Sigmoid colon (tissue), 7 donors: ENCODE measurements at places on chromosomes 7 and 10. TPM values are rescaled to one million over a fixed set of nuclear protein-coding genes. Genes with fewer than 3 reads are reported as not detected.

- DNase-seq = no peak
These were observed 11.7 kb upstream of the CPA4 start for GRCh38 chr7:130281260-130281659.

DNA sequence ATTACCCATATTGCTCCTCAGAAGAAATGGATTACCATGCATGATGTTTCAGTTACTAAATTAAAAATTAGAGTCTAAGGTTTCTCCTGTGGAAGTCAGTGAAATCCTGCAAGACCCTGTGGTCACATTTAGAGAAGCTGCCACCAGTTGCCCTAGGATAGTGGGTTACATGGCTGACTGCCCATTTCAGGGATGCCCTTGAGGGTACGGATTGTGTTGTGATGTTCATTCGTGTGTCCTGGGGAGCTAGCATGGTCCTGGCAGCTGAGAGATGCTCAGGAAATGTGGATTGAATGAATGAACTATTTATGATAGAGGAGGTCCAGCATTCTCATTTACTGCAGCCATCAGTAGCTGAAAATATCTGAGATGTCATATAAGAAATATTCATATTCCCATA, 55.1 kb downstream of the TMEM178B start:
- no peak for DNase-seq

GRCh38 chr7:32618470-32618869, 123.2 kb downstream of the AVL9 start:
- no peak for DNase-seq

DNA sequence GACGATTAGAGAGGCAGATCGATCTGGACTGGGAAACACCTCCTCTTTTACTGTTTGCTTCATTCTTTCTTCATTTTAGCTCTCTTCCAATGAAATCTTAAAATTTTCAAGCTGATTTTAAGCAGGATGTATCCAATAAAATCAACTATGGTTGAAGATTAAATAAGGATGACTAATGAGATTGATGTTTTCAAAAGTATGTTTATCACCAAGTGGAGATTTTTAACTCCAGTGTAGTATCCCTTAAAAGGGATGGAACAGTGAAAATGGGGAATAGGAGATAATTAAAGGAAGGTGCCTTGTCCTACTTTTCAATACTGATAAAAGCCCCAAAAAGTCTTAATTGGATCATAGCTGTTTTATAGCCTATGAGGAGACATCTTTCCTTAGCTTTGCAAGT, 11.6 kb upstream of the LIPF start:
- DNase-seq = no peak

- no peak for DNase-seq
These were observed 181.1 kb downstream of the NRP1 start for GRCh38 chr10:33153251-33153967.

Gene NUPR2
- total RNA-seq = not detected

- no peak for DNase-seq
These were observed 58.9 kb downstream of the LRGUK start for GRCh38 chr7:134186027-134186426.

Gene EPHB6
- 6.7 TPM for total RNA-seq

DNA sequence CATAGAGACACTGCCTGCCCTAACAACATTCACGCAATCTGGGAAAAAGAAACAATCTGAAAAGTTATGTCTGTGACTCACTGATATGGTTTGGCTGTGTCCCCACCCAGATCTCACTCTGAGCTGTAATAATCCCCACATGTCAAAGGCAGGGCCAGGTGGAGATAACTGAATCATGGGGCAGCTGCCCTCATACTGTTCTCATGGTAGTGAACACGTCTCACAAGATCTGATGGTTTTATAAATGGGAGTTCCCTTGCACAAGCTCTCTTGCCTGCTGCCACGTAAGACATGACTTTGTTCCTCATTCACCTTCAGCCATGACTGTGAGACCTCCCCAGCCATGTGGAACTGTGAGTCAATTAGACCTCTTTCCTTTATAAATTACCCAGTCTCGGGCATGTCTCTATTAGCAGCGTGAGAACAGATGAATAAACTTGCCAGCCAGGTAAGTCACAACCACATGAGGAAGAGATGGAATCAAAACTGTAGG, 341.5 kb upstream of the AOAH start:
- no peak for DNase-seq

- no peak for DNase-seq
These were observed 77.0 kb upstream of the EEPD1 start for GRCh38 chr7:36076074-36076473.

DNA sequence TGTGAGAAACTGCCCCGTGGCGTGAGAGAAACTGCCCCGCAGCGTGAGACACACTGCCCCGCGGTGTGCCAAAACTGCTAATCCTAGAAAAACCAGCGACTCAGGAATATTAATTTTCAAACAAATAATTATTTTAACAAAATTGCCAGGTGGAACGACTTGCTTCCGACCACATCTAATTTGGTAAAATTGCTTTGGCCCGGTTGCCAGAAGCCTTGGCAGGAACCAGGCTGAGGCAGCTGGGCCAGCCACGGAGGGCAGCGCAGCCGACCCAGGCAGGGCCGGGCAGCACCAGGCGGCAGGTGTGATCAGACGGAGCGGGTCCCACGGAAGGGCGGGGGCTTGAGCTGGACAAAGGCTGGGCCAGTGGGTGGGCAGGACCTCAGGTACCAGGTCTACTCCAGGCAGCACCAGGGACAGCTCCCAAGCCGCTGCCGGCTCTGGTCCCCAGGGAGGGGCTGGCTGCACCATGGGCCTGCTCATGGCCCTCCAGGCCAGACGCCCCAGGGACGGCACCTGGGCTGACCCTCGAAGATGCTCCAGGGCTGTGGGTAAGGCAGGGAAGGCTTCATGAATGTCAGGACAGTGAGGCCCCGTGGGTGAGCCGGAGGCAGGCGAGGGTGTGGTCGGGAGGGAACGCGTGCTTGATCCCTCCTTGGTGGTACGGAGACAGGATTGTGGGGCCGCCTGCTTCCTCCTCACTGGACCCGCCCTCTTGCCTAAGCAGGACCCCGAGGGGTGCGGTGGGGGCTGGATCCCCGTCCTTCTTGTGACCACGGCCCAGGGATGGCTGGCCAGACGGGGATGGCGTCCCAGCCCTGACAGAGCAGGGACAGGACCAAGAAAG, 7.7 kb upstream of the ADGRA1 start:
- no peak for DNase-seq

DNA sequence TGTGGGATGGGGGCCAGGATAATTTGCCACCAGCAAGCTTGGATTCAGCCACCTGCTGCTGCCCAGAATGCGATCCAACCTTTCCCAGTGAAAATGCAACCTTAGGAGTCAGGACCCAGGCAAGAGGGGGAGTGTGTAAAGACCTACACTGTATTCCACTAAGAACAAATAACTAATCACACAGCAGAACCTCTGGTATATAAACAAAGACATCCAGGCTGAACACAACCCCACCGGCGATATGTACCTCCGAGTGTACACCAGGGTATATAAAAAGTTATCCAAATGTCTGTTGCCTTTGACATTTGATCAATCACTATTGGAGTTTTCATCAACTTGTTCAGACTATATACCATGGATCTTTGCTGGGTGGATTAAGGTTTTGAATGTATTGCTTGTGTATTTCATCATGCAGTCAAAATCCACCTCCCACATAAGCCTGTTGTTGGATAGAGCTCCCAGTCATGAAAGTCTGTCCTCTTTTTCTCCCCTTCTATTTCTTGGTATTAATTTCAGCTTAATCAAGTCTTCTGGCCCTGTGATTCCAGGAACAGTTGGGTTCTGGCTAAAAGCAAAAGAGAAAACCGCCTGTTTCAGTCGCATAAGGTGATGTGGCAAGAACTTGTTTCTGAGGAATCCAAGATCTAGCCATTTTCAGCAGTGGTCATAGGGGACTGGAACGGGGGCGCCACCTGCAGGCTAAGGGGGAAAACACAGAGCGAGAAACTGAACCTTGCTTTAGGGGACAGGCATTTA, 290.7 kb downstream of the CCDC3 start:
- peak; percentile 88 for DNase-seq

DNA sequence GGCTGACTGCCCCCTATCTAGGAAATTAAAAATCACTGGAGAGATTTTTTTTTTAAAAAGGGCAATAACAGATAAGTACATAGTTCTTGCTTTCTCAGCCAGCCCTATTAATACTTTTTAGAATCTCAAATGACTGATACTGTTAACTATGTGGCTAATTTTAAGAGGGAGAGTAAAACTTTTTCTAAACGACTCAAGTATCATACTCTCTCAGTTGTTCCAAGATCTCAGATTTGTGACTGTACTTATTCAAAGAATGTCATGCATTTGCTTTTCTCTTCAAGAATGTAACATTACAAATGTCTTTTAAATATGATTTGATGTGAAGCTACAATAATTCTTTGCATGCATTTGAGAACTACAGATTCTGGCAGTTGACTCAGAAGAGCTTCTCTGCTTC, 55.4 kb upstream of the RAB11FIP2 start:
- no peak for DNase-seq

DNA sequence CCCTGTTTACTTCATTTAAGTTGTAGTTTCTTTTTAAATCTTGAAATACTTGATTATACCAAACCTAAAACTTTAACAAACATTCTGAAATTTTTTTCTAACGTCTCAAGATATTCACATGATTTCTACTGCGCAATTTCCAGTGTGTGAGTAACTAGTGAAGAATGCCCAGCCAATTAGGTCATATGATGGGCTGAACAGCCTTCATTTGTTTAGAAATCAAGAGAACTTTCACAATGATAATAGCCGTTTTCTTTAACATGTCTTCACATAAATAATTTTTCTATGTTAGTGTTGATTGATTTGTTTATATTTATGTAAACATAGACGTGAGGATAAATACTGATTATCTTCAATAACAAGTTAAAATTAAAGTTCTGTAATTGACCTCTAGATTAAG, 21.8 kb downstream of the STAM start:
- no peak for DNase-seq

GRCh38 chr10:72322030-72322279, 32.8 kb downstream of the DNAJB12 start:
- DNase-seq = no peak

Gene AKR1C3
- 6.1 TPM for total RNA-seq

Gene GRM3
- total RNA-seq = 1.4 TPM

Gene C10orf90
- not detected for total RNA-seq

DNA sequence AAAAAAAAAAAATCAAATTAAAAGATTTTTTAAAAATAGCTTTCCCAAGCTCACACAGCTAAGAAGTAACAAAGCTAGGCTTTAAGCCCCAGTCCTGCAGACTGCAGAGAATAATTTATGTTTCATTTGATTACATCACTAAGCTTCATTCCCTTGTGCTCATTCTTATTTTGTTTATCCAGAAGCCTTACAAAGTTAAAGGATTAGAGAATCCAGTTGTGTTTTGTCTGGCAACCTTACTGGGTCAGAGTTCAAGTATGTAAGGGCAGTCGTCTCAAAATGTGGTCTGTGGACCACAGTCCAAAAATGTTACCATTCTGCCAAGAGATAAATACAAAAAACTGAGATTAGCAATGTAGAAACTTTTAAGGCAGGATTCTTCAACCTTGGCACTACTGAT, 32.1 kb upstream of the EZH2 start:
- no peak for DNase-seq

- no peak for DNase-seq
These were observed 27.8 kb downstream of the MAGI2 start for GRCh38 chr7:79425665-79426064.

GRCh38 chr7:4113271-4113670, 568.8 kb upstream of the FOXK1 start:
- DNase-seq = peak; percentile 47

DNA sequence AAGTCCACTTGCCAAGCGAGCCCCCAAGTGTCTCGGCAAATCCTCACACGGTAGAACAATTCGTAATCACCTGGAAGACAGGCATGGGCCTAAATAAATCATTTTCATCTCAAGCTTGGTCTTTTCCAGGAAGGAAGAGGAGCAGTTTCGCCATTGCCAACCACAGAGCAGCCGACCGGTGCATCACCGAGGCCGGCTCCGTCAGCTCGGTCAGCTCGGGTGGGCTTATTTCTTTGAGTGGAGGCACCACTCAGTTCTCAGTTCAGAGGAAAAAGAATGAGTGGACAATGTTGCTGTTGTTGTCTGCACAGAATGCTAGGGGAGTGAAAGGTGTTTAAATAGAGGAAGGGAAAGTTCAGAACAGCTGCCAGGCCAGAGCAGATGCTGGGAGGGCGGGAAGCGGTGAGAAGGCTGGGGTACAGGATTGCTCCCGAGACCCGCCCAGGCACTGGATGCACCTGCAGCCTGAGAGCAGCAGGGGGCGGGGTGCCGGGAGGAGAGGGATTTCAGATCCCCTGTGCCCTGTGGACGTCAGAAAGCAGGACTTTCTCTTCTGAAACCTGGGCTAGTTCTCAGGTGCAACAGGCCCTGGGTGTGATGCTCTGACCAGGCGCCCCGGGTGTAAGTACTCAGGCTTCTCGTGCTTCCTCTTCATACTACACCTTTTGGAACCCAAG, 17.7 kb upstream of the IGFBP3 start:
- DNase-seq = no peak

- DNase-seq = peak; percentile 14
These were observed 67.2 kb downstream of the EMX2 start for GRCh38 chr10:117609796-117610170.

GRCh38 chr10:130615457-130615856, 479.3 kb downstream of the GLRX3 start:
- DNase-seq = no peak

- DNase-seq = no peak
These were observed 121.6 kb downstream of the OAT start for GRCh38 chr10:124296813-124297788.

- DNase-seq = peak; percentile 96
These were observed 44.3 kb upstream of the PRKAR1B start for GRCh38 chr7:771234-772004.

DNA sequence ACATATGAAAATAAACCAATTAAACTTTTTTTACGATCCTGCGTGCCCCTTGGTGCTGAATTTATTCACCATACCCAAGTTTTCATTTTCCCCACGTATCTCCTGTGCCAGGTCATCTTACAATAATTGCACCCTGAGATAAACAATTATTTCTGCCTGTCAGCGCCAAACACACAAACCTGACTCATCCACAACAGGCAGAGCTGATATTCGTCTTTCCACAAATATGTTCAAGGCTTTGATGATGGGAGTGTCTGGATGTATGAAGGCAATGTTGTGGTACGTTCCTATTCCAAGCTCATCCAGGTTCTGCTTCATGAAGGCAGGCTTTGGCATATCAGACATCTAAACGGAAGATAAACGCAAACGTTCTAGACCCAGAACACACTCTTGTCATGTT, 45.8 kb upstream of the RHEB start:
- DNase-seq = no peak

GRCh38 chr7:130553398-130554029, 61.6 kb downstream of the MEST start:
- DNase-seq = no peak

Gene NRAP
- not detected for total RNA-seq

DNA sequence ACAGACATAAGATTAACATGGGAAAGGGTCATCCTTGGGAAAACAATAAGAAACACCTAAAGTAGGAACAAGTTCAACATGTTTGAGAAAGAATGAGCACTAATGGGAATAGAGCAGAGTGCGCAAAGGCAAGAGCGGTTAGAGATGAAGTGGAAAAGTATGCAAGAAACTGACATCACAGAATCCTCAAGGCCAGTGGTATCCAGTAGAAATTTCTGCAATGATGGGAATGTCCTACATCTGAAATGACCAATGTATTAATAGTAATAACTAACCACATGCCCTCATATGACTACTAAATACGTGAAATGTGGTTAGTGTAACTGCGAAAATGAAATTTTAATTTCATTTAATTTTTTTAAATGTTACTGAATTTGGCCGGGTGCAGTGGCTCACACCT, 54.8 kb downstream of the TFEC start:
- DNase-seq = no peak
